ENCODE measurements at places on chromosomes 5 and 9.

DNA sequence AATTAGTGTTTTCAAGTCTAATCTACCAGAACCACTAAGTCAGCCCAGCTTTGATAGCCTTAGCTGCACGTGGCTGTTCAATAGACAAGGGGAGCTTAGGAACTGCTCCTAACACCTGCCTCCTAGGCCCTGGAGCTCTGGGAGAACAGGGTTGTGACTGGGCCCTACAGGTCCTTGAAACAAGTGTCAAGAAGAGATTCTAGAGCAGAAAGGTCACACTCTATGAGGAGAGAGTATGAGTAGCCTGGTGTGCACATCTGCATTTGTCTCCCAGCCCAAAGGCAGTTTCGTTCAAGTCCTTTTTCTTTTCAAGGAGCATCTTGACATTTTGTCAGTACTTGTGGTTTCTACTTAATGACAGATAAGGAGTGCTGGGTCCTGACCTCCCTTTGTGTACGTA lies 206.1 kb downstream of the PRELID2 start:
- DNase-seq: no peak

DNA sequence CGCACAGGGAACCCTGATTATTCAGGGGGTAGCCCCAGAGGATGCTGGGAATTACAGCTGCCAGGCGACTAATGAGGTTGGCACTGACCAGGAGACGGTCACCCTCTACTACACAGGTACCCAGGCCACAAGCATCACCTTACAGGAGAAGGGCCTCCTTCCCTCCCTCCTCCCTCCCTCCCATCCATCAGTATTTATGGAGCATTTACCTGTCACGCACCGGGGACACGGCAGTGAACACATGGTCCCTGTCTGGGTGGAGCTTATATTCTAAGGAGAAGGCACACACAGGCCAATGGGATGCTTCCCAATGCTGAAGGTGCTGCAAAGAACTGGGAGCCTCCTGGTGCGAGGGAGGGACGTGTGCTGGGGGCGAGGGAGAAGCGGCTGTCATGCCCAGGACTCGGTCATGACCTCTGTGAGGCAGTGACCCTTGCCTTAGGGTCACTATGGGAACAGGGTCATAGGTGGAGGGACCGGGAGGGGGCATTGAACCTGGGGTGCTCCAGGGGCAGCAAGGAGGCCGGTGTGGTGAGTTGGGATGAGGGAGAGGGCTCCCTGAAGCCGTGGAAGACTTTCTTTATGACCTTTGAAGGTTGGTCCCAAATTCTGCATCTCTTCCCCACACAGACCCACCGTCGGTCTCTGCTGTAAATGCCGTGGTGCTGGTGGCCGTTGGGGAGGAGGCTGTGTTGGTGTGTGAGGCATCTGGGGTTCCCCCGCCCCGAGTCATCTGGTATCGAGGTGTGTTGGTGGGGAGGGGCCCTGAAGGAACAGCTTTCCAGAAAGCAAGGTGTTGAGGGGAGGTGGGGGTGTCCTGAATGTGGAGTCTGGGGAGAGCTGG lies 41.5 kb downstream of the HMCN2 start:
- DNase-seq: no peak

DNA sequence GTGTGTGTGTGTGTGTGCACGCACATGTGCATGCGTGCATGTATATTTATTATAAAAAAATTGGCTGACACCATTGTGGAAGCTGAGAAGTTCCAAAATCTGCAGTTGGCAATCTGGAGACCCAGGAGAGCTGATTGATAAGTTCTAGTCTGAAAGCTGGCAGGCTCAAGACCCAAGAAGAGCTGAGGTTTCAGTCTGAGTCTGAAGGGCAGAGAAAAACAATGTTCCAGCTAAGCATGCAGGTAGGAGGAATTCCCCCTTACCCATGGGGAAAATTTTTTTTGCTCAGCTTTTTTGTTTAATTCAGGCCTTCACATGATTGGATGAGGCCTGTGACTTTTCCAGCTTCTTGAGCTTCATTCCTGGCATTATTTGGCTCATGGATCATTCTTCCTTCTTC lies 31.2 kb upstream of the ACTBL2 start:
- no peak for DNase-seq

- no peak for DNase-seq
Measured at GRCh38 chr5:111628901-111629300, 116.6 kb upstream of the STARD4 start.

- DNase-seq: no peak
Measured at GRCh38 chr5:107058235-107058634, 612.5 kb downstream of the EFNA5 start.

GRCh38 chr5:53392073-53392472 lies 88.4 kb upstream of the FST start:
- no peak for DNase-seq

DNA sequence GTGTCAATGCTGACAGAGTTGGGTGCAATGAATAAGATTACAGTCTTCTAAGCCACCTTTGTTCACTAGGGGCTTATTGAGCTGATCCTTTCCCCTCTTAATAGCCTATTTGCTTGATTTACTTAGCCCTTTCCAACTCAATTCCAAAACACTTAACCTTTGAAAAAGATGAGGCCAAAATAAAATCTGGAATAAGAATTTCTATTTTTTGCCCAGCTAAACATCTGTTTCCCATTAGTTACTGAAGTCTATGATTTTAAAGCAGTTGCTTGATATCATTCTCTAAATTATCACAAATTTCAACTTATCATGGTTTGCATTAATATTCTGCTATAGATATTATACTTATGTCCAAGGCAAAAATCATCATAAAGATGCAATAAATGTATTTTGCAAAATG lies 1272.0 kb upstream of the ACO1 start:
- no peak for DNase-seq

DNA sequence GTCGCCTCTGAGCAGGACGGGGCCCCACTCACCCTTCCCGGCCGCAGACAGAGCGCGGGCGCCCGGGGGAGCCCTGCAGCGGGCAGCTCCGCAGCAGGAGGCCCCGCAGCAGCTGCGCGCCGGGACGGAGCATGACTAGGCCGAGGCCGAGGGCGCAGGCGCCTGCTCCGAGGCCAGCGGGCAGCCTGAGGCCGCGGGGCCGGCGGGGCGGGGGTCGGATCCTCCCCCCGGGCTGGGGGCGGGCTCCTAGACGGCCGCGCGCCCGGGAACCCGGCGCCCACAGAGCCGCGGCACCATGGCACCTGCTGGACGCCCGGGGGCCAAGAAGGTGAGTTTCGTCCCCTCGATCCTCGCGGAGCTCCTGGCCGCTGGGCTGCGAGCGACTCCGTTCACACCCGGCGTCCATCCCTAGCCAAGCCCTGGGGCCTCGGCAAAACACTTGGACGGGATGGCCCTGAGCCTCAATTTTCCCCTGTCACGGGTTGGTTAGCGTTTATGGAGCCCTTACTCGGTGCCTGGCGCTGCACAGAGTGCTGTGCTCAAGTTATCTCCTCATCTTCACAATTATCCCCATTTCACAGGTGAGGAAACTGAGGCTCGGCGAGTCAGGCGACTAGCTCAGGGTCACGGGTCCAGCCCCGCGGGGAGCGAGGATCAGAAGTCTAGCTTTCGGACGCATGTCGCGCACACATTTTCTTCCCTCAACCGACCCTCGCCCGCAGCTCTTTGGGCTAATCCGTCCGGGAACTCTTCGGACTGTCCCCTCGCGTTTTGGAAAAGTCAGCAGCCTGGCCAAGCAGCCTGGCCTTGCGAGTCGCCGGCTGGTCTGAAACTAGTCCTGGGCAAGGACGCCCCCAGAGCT lies at the start of the genes BHMT2 and DMGDH:
Gene BHMT2, plus strand, starts transcription at position 280 of the 862 bp plus-strand sequence. Its CDS starts 16 bp downstream, at position 296.
Gene DMGDH, minus strand, starts transcription at position 187 of the 862 bp plus-strand sequence. Its CDS starts 54 bp downstream, at position 133.
- DNase-seq: no peak

- DNase-seq: no peak
Measured at GRCh38 chr9:116791326-116791725, 104.2 kb downstream of the TRIM32 start.

DNA sequence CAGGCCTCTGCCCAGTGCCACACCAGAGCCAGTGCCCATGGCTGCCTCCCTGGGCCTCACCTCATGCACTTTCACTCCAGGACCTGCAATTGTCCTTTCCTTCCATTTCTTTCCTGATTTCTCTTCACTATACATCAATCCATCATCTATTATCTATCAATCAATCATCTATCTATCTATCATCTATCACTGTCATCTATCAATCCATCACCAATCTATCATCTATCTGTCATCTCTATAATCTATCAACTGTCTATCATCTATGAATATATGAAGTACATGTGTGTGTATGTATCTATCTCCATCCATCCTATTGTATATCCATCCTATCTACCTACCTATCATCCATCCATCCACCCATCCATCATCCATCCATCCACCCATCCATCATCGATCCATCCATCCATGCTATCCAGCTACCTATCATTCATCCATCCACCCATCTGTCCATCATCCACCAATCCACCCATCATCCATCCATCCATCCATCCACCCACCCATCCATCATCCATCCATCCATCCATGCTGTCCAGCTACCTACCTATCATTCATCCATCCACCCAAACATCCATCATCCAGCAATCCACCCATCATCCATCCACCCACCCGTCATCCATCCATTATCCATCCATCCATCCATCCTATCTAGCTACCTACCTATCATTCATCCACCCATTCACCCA lies 26.9 kb downstream of the SLC6A3 start:
- DNase-seq: no peak

GRCh38 chr9:129549684-129550083 lies 71.2 kb downstream of the C9orf50 start:
- DNase-seq: no peak

DNA sequence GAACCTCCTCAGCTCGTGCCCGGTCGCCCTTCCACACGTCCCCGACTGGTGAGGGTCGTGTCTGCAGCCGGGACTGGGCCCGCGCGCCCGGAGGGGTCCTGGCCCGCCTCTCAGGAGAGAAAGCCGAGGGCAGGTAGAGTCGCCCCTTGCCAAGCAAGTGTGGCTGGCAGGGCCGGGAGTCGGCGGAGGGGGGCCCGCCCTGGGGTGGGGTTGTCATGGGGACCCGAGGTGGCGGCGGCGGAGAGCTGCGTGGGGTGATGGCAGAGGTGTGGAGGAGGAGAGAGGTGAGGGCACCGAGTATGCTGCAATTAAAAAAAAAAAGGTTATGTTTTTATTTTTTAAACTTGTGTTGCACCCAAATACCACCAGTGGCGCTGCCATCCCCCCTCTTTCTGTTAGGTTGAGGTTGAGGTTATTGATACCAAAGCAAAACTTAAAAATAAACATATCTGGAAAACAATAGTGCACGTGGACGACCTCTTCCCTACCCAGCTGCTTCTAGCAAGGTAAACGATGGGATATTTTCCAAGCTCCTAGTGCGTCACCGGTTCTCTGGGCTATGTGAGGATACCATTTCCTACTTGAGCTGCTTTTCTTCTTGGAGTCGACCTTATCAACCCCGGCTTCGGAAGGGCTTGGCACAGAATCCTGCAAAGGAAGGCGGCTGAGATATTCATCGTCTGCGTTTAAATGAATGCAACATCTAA lies 660 bp downstream of the SCAMP1 start:
- DNase-seq: peak; percentile 51

DNA sequence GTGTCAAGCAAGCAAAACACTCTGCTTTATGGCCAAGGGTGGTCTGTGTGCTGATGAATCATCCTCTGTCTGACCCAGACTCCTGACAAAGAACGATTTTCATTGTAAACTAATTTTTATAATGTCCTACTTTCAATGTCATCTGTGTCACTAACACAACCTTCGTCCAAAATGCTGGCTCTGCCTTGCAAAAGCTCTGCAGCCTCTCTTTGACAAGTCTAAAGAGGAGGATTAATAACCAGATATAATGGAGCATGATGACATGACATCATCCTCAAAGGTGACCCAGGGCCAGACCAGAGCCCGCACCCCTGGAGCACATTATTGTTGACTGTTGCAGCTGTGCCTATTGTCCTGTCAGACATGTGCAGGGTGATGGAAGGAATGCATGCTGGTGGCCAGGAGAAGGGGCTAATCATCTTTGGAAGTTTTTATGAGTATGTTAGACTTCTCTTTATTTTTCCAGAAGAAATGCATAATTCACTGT lies 589.4 kb downstream of the NR2F1-AS1 start:
- DNase-seq: peak; percentile 5

DNA sequence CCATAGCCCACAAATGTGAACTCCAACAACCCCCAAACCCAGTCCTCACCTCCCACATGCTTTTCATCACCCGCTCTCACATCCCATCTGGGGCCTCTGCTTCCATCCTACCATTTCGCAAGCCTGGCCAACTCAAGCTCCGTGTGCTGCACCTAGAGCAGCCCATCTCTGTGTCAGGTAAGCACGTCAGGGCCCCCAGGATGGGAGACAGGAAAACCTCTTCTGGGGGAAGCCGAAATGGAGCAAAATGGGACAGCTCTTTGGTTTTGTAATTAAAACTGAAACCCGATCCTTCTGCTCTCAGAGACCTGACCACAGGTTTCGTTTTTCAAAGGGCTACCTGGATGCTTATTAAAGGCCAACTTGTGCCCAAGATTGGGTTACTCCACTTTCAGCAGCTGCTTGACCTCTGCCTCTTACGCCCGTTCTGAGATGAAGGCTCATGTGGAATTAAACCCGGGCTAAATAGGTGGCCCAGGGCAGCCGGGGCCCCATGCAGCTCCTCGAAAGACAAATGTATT lies 287.7 kb downstream of the SLIT3 start:
- no peak for DNase-seq

DNA sequence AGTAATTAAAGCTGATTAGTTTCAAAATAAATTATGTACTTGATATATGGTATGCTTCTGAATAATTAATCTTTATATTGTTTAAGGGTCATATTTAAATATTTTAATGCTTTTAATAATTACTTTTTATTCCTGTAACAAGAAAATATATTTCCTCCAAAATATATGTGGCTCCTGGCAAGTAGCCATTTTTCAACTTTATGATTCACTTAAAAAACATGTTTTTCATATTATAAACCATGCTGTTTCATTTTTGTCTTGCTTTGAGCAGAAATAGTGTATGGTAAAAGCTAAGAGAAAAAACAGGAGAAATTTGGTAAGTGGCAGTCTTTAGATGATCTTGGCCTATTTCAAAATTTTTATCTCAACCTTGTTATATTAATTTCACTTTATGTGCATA lies 14.6 kb downstream of the SPATA9 start:
- DNase-seq: no peak

DNA sequence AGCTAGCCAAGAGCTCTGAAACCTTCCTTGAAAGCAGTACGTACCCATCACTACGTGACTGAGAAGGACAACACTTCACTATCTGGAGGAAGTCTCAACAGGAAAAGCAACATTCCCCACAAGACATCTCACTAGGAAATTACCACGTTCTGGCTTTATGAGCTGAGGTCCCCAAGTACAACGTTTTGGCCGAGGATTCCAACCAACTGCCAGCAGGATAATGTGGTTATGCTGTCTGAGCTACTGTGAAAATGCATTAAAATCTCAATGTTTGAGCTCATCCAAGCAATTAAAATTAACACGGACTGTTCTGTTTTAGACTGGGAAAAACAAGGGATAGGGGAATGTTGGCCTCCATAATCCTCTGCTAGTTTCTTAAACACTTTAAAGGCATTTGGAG lies 16.4 kb downstream of the MED27 start:
- no peak for DNase-seq
